Left renal cortex interstitium (tissue), 4 donors: ENCODE measurements at places on chromosomes 2 and 18.

DNA sequence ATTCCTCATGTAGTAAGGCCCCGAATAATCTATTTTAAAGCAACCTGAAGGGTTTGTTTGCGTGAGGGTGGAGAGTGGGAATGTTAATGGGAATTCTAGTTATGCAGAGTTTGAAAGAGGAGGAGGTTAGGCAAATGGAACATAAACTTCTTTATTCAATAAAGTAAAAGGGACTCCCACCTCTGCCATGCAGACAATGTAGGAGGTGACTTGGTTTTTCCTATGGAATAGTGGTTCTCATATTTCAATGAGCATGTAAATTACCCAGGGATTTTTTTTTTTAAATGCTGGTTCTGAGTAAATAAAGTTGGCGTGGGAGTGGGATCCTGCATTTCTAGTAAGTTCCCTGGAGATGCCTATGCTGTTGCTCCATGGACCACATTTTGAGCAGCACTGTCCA, 367.9 kb downstream of the THSD7B start:
- DNase-seq, result no peak

DNA sequence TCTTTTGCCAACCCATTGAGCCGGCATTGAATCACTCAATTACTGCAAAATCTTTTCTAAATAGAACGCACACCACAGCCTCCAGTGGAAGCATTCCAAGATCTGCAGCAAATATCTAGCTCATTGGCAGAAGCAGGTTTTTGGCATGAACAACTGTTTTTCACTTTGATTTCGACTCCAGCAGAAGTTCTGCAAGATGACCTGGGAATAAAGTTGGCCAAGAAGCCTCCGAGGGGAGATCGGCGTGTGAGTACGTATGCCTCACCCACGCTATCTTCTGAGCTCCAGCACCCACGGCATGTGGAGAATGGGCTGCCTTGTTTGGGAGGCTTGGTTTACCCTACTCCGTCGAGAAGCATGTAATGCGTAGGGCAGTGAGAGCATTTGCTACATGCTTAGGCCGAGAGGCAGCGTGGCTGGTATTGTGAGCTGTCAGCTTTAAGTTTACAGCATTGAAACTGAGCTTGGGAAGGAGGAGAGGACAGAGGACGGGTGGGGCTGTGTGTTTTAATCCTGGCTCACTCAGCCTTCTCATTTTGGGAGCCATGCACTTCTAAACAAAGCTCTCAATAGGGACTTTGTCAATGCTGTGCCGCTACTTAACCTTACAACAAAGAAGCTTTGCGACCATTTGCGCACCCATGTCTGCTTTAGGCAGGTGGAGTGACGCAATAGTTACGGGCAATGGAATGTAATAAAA, 10.5 kb downstream of the PCARE start:
- no peak for DNase-seq

GRCh38 chr18:3720818-3721545, 271.0 kb downstream of the TGIF1 start:
- DNase-seq, result no peak

GRCh38 chr18:21996351-21996826, 173.0 kb upstream of the GATA6 start:
- DNase-seq, result no peak

GRCh38 chr18:3481696-3482210, 31.8 kb downstream of the TGIF1 start:
- DNase-seq, result no peak
